ENCODE measurements at places on chromosomes 4 and X.
A peak's percentile ranks its signal among the peaks of the same experiment; 100 is the strongest.

DNA sequence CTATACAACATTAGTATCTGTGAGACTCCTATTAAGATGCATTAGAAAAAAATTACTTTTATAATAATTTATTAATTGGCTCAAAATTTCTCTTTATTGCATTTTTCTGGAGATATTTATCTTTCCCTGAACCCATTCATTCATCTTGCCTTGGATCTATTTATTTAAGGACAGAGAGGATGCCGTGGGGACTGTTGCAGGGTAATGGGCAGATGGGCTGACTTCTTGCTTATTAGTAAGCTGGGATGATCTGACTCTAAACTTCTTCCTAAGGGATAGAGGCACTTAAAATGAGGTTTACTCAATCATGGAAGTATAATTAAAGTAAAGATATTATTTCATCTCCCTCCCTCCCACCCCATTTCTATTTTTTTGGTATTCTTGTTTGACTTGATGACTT, 18.2 kb upstream of the ANK2 start:
- no peak for DNase-seq

DNA sequence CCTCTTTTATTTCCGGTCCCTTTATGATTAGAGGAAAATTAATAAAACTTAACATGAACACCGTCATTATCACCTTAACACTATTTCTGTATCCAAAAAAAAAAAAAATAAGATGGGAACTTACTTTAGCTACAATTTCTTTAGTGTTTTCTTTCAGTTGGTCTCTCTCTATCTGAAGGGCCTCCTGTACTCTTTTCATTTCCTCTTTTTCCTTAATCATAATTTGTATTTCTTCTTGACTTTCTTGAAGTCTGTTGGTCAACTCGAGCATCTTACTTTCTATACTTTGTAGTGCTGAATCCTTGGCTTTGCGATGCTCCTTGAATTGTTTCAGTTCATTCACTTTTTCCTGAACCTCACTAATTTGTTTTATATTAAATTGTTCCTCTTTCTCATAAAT, 45.3 kb upstream of the BDH2 start:
- no peak for DNase-seq

DNA sequence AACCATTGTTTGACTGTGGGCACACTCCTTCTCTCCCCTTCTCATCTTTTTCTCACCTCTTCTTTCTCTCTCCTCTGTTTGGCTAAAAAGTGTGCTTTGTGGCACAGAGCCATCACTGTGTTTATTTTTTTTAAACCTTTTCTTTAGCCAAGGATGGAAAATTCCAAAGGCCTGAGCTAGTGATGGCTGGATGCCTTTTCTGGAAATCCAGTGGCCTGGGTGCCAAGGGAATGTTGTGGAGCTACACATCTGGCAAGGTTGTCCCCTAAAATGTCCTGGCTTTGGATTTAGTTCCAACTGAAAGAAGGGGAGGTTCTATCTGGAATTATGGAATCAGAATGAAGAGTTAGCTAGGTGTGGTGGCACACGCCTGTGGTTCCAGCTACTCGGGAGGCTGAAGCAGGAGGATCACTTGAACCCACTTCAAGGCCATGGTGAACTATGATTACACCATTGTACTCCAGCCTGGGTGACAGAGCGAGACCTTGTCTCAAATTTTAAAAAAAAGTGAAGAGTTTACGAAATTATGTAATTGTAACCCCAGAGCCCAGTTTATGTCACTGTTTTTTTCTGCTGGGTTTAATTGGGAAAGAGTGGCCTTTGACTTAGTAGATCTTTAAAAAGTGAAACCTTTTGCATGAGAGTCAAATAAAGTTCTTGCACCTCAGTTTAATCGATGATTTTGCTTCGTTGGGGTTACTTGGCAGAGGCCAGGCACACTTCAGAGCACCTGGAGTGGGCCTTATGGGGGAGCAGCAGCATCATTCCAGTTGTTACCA, 17.7 kb downstream of the DOCK11 start:
- no peak for DNase-seq

GRCh38 chr4:5037553-5038551, 13.4 kb upstream of the STK32B start:
- DNase-seq: peak; percentile 79

DNA sequence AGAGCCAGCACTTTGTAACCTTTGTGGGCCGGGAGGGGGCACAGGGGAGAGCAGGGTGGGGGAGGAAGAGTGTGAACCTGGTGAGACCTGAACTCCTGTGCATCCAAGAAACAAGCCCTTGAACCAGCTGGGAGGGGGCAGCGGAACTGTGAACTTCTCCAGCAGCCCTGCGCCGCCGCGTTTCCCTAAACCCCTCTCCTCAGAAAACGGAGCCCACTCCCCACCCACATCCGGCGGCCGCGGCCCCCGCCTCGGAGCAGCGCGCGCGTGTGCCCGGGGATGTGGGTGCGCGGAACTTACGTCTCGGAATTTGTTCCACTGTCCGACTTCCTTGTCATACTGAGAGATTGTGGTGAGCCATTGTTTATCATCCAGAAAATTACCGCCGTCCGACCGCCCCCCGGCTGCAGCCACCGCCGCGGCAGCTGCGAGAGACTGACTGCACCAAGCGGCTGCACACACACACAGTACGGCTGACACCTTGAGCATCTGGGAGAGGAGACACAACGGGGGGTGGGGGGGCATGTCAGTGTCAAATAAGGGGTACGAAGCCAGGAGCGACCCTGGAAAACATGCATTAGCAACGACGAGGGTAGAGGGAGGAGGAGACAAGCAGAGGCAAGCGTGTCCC, 494 bp downstream of the SPOCK3 start:
- DNase-seq: no peak

GRCh38 chr4:32192991-32193390, 1472.8 kb downstream of the PCDH7 start:
- no peak for DNase-seq

DNA sequence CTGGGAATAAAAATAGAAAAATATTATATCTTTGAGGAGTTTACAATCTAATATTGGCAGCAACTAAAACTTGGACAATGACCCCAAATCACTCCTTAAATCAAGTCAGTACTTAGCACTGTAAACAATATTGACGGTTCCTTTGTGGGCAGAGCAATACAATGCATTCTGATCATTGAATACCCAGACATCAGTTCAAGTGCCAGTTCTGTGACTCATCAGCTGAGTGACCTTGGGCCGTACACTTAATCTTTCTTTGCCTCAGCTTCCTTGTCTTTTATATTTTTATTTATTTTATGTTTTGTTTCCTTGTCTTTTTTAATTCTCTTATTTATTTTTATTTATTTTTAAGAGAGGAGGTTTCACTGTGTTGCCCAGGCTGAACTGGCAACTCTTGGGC, 112.2 kb upstream of the ANXA3 start:
- no peak for DNase-seq
